ENCODE measurements at places on chromosomes 7 and 10. TPM values are rescaled to one million over a fixed set of nuclear protein-coding genes. Genes with fewer than 3 reads are reported as not detected.

Gene PRF1
- total RNA-seq, result not detected

Gene CADPS2
- total RNA-seq, result 22.6 TPM

Gene UNCX
- total RNA-seq, result not detected

Gene MOGAT3
- not detected for total RNA-seq

Gene TRIM50
- not detected for total RNA-seq

Gene ST8SIA6
- total RNA-seq, result 0.51 TPM

Gene SPOCK2
- total RNA-seq, result 0.67 TPM

Gene OPALIN
- not detected for total RNA-seq

Gene GLRX3
- total RNA-seq, result 137 TPM

Gene ARHGEF35
- total RNA-seq, result 0.82 TPM

Gene AGAP3
- 173 TPM for total RNA-seq

Gene NEBL
- total RNA-seq, result 0.83 TPM

Gene HPS6
- total RNA-seq, result 18.5 TPM
